Activated effector memory CD4-positive, alpha-beta T cell treated with anti-CD3 and anti-CD28 coated beads, Interleukin-2, amount 50 U/mL, for 16 hours (primary cell): ENCODE measurements at places on chromosomes 5 and 9.

DNA sequence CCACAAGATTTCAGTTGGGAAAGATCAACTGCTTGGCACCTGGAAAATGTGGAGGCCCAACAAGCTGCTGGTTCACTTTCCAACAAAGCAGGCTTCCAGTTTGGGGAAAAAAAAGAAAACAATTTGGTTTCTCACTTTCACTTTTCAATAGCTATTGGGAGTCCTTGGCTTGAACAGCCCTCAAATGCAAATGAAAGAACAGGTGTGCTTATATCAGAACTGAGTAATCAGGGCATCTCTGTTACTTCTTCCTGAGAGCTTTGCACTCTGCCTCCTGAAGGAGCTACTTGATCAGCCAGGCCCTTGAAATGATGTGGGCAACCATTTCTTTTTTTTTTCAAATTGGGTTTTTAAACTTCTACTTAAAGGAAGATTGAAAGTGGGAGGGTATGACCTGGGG is 73.5 kb downstream of the MFAP3 start:
- no peak for DNase-seq

DNA sequence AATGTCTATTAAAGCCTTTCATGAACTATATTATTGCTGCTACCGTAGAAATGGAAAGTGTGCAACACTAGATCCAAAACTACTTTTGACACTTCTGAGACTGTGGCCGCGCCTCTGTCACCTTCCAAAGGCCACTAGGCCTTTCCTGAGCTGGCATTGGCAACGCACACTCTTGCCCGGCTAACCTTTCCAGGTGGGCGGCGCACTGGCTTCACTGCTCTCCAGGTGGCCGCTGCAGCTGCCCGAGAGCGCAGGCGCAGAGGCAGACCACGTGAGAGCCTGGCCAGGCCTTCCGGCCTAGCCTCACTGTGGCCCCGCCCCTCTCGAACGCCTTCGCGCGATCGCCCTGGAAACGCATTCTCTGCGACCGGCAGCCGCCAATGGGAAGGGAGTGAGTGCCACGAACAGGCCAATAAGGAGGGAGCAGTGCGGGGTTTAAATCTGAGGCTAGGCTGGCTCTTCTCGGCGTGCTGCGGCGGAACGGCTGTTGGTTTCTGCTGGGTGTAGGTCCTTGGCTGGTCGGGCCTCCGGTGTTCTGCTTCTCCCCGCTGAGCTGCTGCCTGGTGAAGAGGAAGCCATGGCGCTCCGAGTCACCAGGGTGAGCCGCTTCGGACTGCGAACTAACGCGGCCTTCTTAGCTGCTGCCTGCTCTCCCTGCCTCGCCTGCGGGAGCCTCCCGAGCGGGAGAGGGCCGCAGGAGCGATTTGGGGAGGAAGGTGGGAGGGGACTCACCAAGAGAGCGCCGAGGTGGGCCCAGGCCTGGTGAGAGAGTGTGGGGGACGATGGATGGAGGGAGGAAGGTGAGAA is at the start of gene CCNB1:
Gene CCNB1 (plus strand): TSS at position 465 of the 807 bp plus-strand sequence. CDS start 113 bp downstream, at position 578.
- DNase-seq: peak; percentile 99

- no peak for DNase-seq
Measured at GRCh38 chr5:2754581-2755075, 3.2 kb upstream of the IRX2 start.

DNA sequence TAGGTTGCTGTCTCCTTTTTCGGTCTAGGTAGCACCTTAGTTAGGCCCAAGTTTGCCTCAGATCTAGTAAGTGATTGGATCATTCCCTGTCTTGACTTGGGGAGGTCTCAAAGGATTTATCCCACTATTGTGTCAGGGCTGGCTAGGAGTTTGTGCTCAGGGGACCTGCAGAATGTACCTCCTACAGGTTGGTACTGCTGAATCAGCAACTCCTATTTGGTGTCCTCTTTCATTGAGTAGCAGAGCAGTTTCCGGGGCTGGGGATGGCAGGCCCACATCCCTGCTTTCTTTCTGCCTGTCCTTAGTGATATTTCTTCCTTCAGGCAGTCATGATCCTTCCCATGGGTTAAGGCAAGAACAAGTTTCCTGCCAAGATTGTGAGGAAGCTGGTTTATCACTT is 192.9 kb upstream of the CCNH start:
- DNase-seq: no peak

- no peak for DNase-seq
Measured at GRCh38 chr9:5442400-5443011, 4.8 kb upstream of the PLGRKT start.

- no peak for DNase-seq
Measured at GRCh38 chr5:59348189-59348588, 545.3 kb downstream of the PDE4D start.

DNA sequence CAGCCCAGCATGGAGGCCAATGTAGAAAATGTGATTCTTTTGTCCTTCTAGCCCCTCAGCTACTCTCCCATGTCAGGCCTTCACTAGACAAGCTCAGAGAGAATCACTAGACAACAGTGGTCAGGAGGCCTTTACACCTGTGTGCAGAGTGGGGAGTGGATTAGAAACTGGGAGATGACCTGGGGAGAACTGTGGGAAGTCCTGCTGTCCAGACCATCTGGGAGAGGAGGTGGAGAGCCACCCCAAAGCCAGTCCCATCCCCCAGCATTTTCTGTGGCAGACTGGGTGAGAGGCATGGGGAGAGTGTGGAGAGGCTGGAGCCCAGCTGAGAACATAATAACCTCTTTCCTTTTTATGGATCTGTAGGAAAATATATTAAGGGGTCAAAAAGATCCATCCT is 452.0 kb upstream of the DMAC1 start:
- no peak for DNase-seq

GRCh38 chr5:55104036-55104772 is 1.8 kb downstream of the GZMA start:
- no peak for DNase-seq

DNA sequence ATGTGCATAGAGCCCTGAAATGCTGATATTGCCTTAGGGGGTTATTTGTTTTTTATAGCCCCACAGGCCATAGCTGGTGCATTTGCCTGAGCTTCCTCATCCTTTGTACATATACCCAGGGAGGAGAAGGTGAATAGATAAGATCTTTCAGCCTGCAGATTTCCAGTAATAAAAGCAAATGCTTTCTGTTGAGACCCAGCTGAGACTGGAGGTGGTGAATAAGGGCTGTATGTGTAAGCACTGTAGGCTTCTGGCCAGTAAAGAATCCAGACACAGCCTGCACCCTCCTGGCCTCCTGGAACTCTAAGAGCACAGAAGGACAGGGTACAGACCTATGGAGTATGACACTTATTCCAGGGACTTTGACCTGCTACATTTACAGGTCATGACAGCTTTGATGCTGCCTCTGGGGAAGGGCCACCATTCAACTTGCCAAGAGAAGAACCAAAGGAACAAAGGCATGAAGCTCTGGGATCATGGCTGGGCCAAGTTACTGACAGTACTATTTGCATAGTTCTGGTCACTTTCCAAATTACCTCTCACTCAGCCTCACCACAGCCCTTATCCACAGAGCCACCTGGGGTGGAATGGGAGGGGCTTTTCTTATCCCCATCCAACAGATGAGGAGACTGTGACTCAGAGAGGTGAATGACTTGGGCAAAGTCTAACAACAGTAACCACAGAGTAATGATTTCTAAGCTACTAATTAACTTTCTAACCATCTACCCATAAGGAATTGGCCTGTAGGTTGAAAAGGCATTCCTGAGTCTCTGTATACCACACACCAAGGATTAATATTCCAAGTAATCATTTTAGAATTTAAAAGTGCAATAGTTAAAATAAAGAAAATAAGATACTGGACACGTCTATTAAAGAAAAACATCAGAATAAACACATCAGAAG is 604.5 kb upstream of the KLF4 start:
- no peak for DNase-seq

DNA sequence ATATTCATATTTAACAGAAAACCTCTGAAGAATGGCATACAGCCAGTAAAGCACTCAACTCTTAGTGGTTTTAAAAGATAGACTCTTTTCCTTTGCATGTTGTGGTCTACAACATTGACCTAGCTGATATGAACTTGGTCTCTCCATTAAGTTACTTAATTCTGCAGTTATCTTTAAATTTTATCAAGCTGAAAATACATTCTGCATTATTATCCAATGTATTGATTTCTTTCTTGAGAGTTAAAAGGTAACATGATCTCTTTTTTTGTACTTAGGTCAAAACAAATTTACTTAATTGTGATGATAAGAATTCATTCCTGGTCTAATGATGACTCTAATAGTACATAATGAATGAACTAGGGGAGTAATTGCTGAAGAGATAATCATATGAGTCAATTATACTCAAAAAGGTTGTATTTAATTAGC is 132.9 kb downstream of the STARD4 start:
- no peak for DNase-seq

GRCh38 chr9:114023961-114024360 is 54.1 kb downstream of the AMBP start:
- DNase-seq: no peak
